ENCODE measurements at places on chromosomes 3 and 15.

DNA sequence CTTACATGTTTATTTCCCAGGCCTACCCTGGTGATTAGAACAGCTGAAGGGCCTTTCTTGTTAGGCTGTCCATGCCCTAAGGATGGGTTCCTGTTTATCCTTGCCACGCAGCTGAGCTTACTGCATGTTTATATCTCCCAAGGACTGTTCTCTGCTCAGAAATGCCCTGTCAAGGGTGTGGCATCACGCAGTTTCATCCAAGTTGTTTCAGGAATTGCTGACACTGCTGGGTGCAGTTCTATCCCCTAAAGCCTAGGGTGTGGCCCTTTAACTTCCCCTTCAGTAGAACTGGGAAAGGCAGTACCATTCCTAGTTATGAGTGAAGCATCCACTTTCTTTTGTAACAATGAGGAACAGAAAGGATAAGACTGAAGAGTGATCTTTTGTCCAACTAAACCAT is 5.0 kb downstream of the ELL3 start:
- no peak for DNase-seq

GRCh38 chr15:78033864-78034263 is 43.6 kb downstream of the TBC1D2B start:
- no peak for DNase-seq

GRCh38 chr3:20798666-20799065 is 612.7 kb upstream of the SGO1 start:
- DNase-seq, result no peak

DNA sequence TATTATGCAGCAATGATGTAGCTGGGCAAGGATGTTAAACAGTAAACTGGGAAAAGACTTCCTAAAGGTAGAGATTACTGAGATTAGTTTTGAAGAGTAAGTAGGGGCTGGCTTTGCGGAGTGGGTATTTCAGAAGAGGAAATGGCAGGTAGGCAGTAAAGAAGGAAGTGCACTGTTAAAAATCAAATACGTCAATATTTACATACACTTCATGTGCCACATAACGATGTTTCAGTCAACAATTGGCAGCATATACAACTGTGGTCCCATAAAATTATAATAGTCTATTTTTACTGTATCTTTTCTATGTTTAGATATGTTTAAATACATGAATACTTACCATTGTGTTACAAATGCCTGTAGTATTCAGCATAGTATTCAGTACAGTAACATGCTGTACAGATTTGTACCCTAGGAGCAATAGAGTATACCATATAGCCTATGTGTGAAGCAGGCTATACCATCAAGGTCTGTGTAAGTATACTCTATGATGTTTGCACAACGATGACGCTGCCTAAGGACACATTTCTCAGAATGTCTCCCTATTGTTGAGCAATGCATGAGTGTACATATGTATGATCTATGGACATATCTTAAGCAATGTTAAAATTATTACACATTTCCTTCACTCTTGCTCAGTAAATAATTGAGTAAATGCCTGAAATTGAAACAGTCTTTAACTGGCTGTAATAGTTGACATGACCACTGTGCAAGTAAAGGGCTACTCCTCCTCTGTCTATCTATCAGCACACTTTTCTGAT is 196.7 kb downstream of the ISL2 start:
- DNase-seq, result no peak

Data from stimulated activated CD8-positive, alpha-beta memory T cell treated with anti-CD3 and anti-CD28 coated beads, Interleukin-7, amount 100 ng/mL, for 1 hour (primary cell).